Breast epithelium (tissue), 4 donors: ENCODE measurements at places on chromosomes 5 and 9. TPM values are rescaled to one million over a fixed set of nuclear protein-coding genes. Genes with fewer than 3 reads are reported as not detected.
A peak's percentile ranks its signal among the peaks of the same experiment; 100 is the strongest.

DNA sequence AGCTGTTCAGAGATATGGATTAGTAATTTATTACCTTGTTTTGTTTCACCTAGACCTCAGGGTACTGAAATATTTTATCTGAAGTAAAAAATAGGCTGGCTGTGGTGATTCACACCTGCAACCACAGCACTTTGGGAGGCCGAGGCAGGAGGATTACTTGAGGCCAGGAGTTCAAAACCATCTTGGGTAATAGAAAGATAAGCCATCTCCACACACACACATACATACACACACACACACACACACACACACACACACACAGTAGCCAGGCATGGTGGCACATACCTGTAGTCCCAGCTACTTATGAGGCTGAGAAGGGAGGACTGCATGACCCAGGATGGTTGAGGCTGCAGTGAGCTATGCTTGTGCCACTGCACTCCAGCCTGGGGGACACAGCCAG, 3.7 kb downstream of the ANXA2R start:
- H3K27ac ChIP-seq = peak overlapping the region; percentile 74
- H3K36me3 ChIP-seq = no peaks in the 10 kb centered on the region
- H3K4me1 ChIP-seq = no peaks in the 10 kb centered on the region
- no peak for DNase-seq

The FCN2 gene
- 1.8 TPM for total RNA-seq

The SPACA9 gene
- 2.9 TPM for total RNA-seq

The CTSV gene
- 15.4 TPM for total RNA-seq

- no peak for DNase-seq
- no peak overlapping the region for H3K27ac ChIP-seq
Measured at GRCh38 chr9:122032346-122032745, 60.8 kb downstream of the TTLL11 start.

DNA sequence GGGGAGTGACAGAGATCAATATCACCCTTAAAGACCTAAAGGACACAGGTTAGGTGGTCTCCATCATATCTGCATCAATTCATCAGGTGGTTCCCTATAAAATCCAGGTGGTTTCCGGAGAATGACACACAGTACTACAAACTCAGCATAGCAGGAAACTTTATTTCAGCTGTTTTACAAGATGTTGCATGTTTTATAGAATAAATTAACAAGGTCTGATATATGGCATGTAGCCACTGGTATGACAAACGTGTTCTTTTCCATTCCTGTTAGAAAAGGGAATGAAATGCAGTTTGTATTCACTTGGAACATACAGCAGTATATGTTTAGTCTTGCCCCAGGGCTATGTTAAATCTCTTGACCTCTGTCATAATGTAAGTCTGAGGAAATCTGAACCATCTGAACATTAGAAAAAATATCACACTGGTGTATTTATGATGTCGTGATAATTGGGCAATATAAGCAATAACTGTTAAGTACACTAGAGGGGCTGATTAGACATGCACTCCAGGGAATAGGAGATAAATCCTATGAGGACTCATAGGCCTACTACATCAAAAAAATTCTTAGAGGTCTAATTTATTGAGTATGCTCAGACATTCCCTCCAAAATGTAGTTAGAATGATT, 42.2 kb upstream of the TNFSF8 start:
- no peak overlapping the region for H3K27ac ChIP-seq
- H3K27me3 ChIP-seq = no peaks in the 10 kb centered on the region
- H3K36me3 ChIP-seq = no peaks in the 10 kb centered on the region
- DNase-seq = no peak
- H3K4me3 ChIP-seq = no peak overlapping the region

- no peak for DNase-seq
- no peaks in the 10 kb centered on the region for H3K36me3 ChIP-seq
- no peak overlapping the region for H3K4me3 ChIP-seq
- peak overlapping the region; percentile 81 for H3K27ac ChIP-seq
Measured at GRCh38 chr9:121607434-121608167, 43.8 kb upstream of the DAB2IP start.

DNA sequence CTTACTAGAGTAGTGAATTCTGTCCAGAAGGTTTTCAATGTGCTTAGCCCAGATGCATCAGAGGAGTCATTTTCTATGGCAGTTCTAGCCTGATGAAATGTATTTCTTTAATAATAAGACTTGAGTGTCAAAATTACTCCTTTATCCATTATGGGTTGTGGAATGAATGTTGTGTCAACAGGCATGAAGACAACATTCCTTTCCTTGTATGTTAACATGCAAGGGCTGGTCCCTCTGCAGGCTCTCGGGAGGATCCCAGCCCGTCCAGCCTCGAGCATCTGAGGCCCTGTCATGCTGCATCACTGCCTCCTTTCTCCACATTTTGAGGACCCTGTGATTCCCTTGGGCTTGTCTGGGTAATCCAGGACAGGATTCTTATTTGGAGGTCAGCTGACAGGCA, 42.9 kb upstream of the FAM120AOS start:
- DNase-seq = no peak
- no peaks in the 10 kb centered on the region for H3K4me1 ChIP-seq
- H3K27ac ChIP-seq = no peak overlapping the region
- H3K36me3 ChIP-seq = no peaks in the 10 kb centered on the region

GRCh38 chr5:21672911-21673310, 1180.2 kb downstream of the CDH12 start:
- H3K27ac ChIP-seq = no peak overlapping the region
- no peak for DNase-seq
- H3K27me3 ChIP-seq = no peaks in the 10 kb centered on the region
- H3K4me1 ChIP-seq = no peaks in the 10 kb centered on the region
- no peak overlapping the region for H3K4me3 ChIP-seq

DNA sequence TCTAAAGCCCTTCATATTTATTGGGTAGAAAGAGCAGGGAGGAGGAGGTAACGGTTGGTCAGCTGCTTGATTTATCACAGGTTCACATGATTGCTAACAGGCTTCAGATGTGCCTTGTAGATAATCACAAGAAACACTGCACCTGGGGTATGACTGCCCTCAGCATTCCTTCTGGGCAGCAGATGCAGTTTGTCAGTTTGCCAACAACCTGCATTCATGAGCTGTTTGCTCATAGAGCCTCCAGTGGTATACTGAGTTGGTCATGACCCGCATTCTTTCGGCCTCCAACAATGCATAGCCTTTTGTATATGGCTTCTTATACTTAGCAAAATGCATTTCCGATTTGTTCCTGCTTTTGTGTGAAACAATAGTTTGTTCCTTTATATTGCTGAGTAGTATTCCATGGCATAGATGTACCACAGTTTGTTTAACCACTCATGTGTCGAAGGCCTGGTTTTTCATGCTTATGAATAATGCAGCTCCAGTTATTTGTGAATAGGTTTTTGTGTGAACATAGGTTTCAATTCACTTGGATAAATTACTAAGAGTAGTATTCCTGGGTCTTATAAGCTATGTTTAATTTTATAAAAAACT, 83.6 kb downstream of the ARHGEF28 start:
- no peak for DNase-seq
- no peak overlapping the region for H3K4me3 ChIP-seq
- no peaks in the 10 kb centered on the region for H3K4me1 ChIP-seq
- no peaks in the 10 kb centered on the region for H3K27me3 ChIP-seq

The CNTLN gene
- 19.7 TPM for total RNA-seq

The NUDT12 gene
- total RNA-seq = 12.8 TPM

DNA sequence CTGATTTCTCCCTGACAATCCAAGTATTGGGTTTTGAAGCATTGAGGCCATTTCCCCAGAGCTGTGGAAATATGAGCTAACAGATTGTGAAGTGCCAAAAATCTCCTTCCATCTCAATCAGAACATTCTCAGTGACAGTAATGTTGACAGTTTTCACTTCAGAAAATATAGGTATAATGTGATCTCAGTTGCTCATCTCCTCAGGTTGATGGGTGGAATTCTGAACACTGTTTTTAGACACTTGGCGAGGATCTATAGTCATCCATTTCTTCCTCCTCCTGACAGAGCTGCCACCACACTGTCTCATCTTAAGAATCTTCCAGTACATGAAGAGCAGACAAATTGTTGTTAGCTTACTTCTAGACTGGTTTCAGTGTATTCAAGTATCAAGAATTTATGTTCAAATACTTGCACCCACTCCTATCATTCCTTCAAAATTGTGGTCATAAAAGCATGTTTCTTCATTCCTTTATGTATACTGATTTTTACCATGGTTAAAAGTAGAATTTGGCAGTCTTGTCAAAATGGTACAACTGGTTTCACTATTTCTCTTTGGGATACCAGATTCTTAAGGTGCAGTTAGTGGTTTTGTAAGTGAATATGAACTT, 199.7 kb upstream of the TLE4 start:
- no peak for DNase-seq
- H3K4me3 ChIP-seq = no peak overlapping the region
- no peaks in the 10 kb centered on the region for H3K27me3 ChIP-seq

- no peak overlapping the region for H3K4me3 ChIP-seq
- H3K27ac ChIP-seq = no peak overlapping the region
- no peaks in the 10 kb centered on the region for H3K36me3 ChIP-seq
- H3K4me1 ChIP-seq = no peaks in the 10 kb centered on the region
- H3K27me3 ChIP-seq = no peaks in the 10 kb centered on the region
- no peak for DNase-seq
Measured at GRCh38 chr5:102583276-102584124, 84.7 kb upstream of the SLCO6A1 start.
